WERI-Rb-1 (cell line): ENCODE measurements at places on chromosomes 16 and 17.
A peak's percentile ranks its signal among the peaks of the same experiment; 100 is the strongest.

DNA sequence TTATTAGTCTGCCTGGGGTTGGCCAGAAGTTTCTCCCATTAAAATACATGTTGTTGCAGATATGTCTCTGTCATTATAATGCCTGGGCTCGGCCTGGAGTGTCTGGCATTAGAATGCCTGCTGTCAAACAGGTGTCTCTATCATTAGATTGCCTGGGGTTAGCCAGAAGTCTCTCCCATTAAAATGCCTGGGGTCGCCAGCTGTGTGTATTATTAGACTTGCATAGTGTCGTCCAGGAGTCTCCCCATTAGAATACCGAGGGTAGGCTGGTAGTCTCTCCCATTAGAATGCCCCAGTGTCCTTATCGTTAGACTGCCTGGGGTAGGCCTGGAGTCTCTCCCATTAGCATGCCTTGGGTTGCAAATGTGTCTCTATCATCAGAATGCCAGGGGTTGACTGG lies 2270.8 kb downstream of the TP53TG3F start:
- DNase-seq: no peak

DNA sequence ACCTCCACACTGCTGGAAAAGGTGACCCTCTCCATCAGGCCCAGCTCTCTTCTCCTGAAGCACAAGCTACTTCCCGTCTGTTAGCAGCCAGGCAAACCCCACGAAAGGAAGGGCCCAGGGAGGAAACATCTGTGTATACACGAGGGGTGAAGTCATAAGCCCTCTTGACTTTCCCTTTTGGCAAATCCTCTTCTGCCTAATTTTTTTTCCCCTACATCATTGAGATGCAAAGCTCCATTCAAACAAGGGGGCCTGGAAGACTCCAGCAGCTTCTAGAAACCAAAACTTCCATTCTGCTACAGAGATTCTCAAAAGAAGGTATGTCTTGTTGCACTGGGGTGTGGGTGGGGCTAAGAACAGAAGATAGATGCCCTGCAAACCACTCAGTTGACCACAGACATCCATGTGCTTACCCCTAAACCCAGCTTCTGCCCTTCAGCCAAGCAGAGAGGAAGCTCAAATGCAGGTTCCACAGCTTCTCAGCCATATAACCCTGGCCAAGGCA lies 145.6 kb upstream of the RCVRN start:
- no peak for DNase-seq

DNA sequence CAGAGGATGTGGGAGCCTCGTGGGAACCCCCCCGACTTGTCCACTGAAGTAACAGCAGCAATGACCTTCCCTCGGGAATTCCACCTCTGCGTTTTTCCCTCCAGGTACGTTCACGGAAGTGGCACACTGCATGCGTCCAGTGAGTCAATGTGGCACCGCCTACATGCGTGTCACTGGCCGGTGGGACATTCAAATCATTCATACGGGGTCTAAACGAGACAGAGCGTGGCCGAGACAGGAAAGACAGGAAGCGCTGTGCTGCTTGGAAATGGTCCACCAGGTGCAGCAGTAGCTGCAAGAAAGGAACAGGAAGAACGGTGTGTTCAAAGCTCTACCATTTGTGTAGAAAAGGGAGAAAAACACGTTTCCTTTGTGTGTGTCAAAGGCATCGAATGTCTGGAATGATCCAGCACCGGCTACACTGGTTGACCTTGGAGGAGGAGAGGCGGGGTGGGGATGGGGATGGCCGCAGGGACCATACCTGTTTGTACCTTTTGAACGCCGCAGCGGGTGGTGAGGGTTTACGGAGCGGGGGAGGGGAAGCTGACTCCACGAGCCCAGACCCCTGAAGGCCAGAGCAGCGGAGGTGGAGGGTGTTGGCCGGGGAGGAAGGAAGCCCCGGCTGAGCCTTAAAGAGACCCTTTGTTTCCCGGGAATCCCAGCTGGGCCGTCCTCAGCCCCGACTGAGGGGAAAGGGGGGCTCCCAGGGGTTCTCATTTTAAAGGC lies 1.7 kb upstream of the PGAP6 start:
- no peak for DNase-seq

- DNase-seq: peak; percentile 53
These were observed 387.1 kb downstream of the HS3ST4 start for GRCh38 chr16:26078716-26079355.

- DNase-seq: peak; percentile 90
These were observed 211.5 kb upstream of the TNRC6C start for GRCh38 chr17:77746896-77747554.

DNA sequence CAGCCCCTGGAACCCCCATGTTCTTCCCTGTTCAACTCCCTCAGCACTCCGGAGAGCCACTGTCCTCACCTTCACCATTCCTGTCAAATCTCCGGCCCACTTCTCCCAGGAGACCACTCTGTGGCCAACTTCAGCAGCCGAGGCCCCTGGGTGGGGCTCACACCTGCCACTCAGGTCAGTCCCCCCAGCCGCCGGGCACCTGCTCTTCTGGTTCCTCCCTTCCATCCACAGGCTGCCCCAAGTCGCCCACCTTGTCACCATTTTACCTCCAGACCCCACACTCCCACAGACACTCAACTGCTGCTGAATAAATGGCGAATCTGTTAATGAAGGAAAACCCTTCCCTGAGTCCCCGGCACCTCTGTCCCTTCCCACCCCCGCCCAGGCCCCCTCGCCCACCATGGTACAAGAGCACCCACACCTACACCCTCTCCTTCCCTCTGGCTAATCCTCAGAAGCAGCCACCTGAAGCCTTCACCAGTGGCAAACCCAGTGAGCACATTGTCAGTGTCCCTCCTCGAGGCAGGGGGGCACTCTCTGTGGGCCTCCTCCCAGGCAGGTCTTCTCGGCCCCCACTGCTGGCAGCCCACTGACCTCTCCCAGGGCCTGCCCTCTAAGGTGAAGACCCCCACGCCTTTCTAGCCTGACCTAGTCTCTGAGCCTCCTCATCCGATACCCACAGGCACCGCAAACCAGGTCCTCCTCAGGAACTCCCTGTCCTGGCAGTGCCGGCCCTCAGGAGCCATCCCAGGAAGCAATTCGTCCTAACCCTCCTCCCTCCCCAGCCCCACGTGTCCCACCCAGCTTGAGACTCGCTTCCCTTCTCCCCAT lies 8.2 kb downstream of the CANT1 start:
- no peak for DNase-seq

- peak; percentile 98 for DNase-seq
These were observed 88.8 kb upstream of the ANKFN1 start for GRCh38 chr17:56064506-56064905.

- DNase-seq: no peak
These were observed 25.3 kb upstream of the TMEM101 start for GRCh38 chr17:44039829-44040635.

DNA sequence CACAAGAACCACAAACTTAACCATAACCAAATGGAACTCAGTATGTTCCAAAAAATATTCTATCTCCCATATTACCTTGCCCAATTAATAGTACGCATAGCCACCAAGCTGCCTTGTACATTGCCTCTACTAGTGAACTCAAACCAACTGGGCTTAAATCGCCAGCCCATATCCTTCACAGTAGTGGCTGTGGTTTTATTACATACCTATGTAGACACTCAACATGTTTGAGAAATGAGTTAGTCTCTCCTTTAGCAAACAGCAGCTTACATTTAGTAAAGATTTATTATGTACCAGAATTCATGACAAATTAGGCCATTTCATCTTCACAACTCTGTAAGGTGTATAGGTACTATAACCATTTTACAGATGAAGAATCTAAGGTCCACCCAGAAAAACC lies 41.4 kb downstream of the GRB2 start:
- DNase-seq: no peak

GRCh38 chr17:83171661-83172060 lies 92.3 kb downstream of the METRNL start:
- peak; percentile 79 for DNase-seq

GRCh38 chr17:60158751-60159478 lies 9.1 kb downstream of the CA4 start:
- DNase-seq: no peak

DNA sequence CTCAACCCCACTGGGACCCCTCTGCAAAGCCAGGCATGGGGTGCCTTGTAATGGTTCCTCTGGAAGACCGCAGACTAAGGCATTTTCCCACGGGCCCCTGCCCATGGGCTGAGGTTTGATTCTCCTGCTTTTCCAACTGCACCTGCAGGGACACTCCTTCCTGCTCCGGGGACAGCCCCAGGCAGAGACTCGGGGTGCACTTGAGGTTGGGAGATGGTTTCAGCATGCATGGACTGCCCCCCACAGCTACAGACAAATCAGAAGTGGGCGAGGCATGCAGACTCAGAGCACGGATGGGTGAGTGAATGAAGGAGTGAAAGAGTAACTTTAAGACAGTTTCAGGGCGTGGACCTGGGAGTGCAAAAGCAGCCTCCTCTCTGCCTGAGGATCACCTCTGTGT lies 87.9 kb upstream of the RPL38 start:
- no peak for DNase-seq

DNA sequence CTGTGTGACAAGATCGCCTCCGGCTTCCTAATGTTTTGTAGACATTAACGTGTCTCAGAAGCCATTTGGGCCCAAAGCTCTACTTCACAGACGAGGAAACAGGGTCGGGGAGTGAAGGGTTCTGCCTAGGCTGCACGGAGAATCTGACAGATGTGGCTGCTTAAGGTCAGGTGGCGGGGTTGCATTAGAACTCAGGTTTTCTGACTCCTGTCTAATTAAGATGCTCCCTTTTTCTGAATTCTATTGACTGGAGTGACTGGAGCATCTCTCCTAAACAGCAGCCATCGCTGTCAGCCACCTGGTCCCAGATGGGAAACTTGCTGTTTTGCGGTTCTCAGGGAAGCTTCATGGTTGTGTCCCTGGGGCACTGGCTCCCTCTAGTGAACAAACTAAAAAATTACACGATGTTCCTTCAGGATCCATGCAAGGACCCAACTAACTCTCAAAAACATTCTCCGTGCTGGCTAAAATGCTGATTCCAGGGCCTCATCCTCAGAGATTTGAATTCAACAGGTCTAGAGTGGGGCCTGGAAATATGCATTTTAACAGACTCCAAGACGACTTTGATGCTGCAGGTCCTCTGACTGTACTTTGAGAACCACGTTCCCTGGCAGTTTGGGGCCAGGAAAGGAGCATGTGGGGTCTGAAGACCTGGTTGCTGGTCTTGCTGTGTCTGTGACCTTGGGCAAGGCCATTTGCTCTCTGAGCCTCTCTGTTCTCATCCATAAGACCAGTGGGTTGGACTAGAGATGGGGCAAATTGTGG lies 117.4 kb downstream of the IRF8 start:
- DNase-seq: peak; percentile 25

DNA sequence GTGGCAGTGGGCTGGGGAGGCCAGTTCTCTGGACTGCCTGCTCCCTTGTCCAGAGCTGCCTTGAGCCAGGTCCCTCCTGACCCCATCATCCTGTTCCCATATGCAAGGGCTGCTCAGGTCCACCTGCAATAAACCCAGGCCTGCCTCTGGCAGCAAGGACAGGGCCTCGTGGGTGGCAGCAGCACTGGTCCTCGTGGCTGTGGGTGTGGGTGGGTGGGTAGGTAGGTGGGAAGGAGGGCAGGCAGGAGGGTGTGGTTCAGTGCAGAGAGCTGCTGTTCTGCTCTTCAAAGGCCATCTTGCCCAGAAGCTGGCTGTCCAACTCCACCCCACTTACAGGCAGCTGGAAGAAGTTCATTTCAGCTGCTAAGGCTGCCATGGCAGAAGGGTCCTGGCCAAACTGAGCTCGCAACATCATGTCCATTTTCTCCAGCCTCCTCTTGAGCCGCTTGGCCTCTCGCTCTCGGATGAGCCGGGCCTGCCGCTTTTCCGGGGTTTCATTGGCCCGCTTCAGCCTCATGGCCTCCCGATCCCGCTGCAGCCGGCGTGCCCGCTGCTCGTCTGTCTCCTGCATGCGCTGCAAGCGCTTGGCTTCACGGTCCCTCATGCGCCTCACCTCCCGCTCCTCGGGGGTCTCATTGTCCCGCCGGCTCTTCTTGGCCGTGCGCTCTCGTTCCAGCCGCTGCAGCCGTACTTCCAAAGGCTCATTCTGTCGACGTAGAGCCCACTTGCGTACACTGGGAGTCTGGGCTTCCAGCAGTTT lies 14.2 kb downstream of the ATXN1L start:
- no peak for DNase-seq

DNA sequence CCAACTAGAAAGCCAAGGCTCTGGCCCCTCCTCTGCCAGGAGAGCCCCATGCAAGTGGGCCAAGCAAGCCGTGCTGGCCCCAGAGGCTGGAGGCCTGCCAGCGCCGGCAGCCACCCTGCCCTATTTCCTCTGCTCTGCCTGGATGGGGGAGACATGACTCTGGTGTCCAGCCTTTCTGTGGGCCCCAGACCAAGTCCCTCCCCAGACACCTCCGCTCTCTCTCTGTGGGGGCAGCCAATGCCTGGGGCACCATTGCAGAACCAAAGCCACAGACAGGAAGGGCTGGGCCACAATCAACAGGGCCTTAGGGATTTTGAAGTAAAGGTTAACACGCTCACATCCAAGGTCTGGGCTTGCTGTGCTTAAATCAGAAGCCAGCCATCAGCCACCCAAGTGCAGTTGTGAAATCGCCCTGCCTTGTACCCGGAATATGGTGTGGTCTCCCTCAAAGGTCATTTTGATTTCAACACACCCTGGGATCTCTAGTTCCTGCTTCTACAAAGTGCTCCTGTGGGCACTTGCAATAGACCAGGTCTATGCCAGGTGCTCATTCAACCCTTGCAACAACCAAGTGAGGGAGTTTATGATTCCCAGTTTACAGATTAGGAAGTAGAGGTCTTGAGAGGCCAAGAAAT lies 63.5 kb upstream of the TEX2 start:
- no peak for DNase-seq

GRCh38 chr16:5875416-5875815 lies 777.8 kb upstream of the EEF2KMT start:
- no peak for DNase-seq

GRCh38 chr16:2977440-2977839 lies 2.8 kb downstream of the PKMYT1 start:
- no peak for DNase-seq

DNA sequence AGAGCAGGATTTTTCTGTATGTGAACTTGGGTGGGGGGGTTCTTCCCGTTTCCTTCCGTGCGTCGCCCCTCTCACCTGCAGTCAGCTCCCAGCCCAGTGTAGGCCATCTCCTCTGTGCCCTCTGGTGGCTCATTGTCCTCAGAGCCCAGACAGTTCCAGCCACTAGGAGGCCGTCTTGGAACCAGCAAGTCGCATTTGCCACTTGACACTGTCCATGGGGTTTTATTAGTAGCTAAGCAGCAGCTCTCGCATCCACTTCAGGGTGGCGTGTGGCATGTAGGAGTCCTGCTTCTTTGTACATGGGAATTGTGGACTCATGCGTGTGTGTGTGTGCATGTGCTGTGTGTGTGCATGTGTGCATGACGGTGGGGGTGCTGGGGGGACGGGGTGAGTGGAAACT lies 74.0 kb downstream of the SEC14L1 start:
- peak; percentile 89 for DNase-seq

- DNase-seq: no peak
These were observed 251.2 kb upstream of the CDH11 start for GRCh38 chr16:65373097-65373496.

- DNase-seq: peak; percentile 47
These were observed 1.1 kb downstream of the VAT1 start for GRCh38 chr17:43020789-43021740.
